SK-MEL-5 (cell line): ENCODE measurements at places on chromosomes 5 and 9.

DNA sequence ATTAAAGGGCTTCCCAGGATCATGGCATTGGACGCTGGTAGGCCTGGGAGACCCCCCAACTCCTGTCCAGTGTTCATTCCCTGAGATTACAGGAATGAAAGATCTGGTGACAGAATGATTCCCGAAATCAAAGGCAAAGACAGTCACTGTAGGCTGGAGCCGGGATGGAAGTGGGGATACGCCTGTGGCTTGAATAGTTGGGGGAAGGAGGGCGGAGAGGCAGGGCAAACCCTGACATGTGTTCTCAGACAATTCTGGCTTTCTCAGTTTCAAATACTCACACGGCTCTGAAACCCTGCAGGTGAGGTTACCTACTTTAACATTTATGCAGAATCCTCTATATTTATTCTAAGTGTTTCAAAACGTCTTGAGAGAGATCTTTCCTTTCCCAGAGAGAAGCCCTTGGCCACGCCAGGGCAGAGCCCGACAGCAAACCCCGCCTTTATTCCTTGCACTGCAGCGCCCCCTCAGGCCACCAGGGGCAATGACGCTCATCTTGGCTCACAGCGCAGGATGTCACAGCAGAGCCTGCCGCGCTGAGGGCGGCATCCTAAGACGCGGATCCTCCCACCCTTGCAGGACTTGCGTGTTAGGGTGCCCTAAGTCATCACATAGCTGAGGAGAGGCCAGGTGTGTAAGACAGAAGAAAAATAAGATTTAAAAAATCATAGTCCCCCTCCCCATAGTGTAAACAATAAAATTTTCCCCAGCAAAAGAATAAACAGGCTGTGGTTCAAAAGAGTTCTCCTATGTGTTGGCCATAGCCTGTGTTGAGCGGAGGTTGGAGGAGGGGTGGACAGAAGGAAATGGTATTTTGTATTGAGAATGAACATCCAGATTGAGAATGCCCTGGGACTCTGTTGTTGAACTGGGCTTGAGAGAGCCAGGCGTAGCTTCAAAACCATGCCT is 284.5 kb downstream of the NTRK2 start:
- DNase-seq, result peak; percentile 76

- no peak for DNase-seq
Measured at GRCh38 chr5:39775086-39775796, 350.5 kb upstream of the DAB2 start.

DNA sequence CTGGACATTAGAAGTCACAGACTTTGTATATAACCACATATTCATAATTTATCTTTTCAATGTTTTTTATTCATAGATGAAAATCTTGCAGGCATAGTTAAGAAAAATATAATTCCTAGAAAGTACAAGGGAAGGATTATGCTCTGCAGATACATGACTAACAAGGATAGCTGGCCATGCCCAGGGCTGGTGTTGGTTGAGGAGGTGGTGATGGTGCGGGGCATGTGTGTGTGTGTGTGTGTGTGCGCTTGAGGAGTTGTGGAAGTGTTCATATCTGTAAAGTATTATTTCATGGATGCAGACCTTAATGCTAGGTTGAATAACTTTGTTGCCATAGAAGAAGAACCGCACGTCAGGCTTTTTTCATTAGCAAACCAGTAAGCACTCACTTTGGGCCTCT is 1.3 kb downstream of the S1PR3 start:
- no peak for DNase-seq

DNA sequence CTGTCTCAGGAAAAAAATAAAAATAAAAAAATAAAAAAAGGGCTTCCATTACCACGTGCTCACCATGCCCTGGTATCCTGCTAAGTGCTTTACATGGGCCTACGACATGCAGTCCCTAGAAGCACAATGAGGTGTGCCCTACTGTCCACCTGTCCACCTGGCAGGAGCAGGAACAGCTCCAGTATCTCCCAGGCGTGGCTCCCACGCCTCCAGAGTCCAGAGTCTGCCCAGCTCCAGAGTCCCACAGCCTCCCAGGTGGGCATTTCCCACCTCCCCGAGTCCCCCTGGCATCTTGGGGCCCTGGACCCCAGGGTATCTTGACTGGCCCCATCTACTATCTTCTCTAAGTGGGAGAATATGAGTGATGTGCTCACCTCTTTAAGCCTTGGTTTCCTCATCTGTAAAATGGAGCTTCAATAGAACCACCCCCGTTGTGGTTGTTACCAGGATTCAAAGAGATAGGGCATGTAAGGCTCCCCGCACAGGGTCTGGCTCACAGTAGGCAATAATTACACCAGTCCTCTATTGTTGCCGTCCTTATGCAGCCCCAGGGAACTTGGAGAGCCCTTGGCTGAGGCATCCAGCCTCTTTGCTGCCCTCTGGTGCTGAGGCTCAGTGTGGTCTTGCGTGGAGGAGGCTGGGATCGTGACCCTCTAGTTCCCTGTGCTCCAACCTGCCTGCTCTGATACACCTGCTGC is 8.9 kb downstream of the CXCL14 start:
- DNase-seq, result peak; percentile 69

GRCh38 chr5:149886060-149886459 is 58.5 kb downstream of the PDE6A start:
- no peak for DNase-seq
